Mesendoderm (in vitro differentiated cells): ENCODE measurements at places on chromosomes 13 and 19.

DNA sequence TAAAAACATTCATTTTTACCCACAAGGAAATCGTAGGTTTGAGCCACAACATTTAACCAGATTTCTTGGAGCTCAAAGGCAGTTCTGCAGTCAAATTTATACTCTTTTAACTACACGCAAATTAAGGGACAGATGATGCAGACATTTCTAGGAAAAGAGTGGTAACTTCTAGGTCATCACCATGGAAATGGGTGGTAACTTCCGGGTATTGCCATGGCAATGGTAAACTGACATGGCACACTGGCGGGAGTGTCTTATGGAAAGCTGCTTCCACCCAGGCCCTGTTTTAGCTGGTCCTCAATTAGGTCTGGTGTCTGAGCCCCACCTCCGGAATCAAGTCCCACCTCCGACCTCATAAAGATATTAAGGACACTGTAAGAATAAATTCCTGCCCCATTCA is 10.4 kb upstream of the LYPD5 start:
- no peak for DNase-seq

- DNase-seq: peak; percentile 67
Observed at GRCh38 chr19:4577020-4577782, 17.7 kb upstream of the SEMA6B start.

- no peak for DNase-seq
Observed at GRCh38 chr19:30547246-30547645, 175.1 kb downstream of the ZNF536 start.

DNA sequence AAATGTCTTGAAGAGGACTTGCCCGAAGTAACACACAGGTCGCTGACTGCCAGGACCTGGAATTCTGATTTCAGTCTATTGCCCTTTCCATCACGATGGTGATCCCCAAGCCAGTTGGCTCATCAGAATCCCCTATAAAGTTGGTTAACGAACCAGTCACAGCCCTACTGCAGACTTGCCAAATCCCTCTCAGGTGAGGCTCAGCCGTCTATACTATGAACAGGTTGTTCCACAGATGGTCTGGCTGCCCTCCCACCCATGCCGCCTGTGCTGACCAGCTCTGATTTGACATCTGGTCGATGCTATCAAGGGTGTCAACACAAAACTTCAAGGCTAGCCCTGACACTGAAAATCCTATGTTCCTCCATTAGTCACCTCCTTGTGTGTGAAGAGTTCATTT is 90.0 kb downstream of the RNASEH2B start:
- DNase-seq: no peak

- peak; percentile 75 for DNase-seq
Observed at GRCh38 chr13:47216176-47216822, 319.4 kb upstream of the HTR2A start.

DNA sequence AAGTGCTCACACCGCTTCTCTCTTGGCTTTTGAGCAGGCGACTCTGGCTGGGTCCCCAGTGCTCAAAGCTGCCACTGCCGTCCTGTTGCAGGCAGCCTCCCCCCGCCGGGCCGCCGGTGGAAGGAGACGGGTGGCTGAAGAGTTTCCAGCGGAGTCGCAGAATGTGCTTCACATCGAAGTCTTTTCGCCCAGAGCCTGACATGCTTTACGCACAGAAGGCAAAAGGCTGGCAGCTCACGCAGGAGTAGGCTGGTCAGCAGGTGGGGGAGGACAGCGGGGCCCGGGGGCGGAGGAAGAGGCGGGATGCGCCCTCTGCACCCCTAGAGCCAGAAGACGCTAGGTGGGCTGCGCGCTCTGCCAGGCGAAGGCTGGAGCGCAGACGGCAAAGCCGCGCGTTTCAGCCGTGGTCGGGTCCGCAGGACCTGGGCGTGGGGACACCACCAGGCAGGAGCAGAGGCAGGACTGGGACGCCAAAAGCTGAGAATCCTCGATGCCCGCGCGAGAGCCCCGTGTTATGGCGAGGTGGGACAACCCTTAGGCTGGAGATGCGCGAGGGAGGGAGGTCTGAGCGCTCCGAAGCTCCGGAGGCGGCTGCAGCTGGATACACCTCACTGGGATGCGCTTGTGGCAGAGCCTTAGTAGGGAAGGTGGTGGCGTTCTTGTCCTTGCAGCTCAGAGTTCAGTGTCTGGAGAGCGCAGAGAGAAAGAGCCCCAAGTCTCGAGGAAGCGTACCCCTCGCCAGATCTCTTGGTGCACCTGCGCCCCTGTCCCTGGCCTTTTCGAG is at the start of gene ATXN8OS:
Gene ATXN8OS, plus strand, starts transcription at position 329 of the 784 bp plus-strand sequence.
- peak; percentile 38 for DNase-seq
